ENCODE measurements at places on chromosomes 11 and 22.

- DNase-seq = no peak
These were observed 351.8 kb downstream of the SHANK2 start for GRCh38 chr11:70900540-70900939.

GRCh38 chr11:35152575-35152974 lies 13.6 kb downstream of the CD44 start:
- no peak for DNase-seq

DNA sequence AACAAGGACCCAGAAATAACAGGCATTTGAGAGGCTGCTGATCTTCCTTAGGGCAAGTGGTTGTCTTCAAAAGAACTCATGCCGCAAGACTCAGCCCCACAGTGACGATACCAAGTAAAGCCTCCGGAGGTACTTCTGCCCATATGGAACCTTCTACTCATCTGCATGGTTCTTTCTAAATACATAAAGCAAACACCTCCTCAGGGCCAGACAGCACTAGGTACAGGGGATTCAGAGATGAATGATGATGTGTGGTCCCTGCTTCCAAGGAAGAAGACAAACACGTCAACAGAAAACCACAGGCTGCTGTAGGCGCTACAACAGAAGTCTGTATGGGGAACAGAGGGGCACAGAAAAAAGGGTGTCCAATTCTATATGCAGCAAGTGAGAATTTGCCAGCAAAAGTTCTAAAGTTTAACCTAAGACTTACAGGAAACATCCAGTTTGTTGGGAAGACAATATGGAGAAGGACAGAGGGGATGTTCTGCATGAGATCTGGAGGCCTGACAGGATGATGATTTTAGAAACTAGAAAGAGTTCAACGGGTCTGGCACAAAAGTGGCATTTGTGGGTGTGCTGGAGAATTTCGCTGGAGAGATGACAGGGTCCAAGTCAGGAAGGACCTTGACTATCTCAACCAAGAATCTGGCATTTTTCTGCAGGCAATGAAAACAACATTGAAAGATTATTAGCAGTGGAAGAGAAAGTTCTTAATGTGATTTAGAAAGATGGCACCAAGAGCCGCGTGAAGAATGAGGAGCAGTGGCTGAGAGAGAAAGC lies 23.7 kb downstream of the JAML start:
- DNase-seq = no peak

GRCh38 chr11:126163779-126164178 lies 47.7 kb downstream of the RPUSD4 start:
- DNase-seq = no peak

- no peak for DNase-seq
These were observed 45.2 kb downstream of the TBX1 start for GRCh38 chr22:19805821-19806212.

GRCh38 chr11:60634126-60634525 lies 65.3 kb upstream of the MS4A8 start:
- no peak for DNase-seq

DNA sequence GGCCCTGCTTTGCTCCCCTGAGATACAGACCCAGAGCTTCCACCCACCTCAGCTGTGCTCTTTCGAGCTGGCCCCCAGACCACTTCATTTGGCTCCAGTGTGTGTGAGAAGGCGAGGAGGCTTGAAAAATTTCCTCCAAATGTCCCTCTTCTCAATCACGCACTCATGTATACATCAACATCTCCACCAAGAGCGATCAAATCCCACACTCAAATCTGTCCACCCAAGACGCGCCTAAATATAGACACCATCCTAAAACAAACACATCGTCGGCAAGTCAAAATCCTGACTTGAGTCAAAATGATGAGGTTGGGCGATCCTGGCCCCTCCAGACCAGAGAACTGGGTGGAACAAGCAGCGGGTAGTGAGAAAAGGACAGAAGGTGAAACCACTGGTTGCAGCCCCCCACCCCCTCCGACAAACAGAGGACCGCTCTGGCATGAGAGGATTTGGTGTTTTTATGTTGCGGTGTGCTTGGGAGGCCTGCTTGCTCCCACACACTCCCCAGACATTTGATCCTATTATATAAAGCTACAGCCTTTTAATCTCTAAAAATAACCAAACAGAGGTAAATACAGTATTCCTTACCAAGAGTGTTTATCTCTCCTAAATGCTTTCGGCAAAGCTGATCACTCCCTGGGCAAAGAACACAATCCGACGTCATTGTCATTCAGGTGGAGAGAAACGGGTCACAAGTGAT lies 10.2 kb downstream of the MN1 start:
- no peak for DNase-seq

GRCh38 chr22:26550498-26551033 lies 38.3 kb upstream of the TFIP11 start:
- no peak for DNase-seq

- no peak for DNase-seq
These were observed 96.1 kb upstream of the AKIP1 start for GRCh38 chr11:8814923-8815240.

GRCh38 chr22:20549232-20549841 lies 41.9 kb downstream of the MED15 start:
- DNase-seq = peak; percentile 26

GRCh38 chr22:49664891-49665290 lies 162.8 kb downstream of the BRD1 start:
- DNase-seq = no peak

- no peak for DNase-seq
These were observed 197.5 kb downstream of the DBX1 start for GRCh38 chr11:19962801-19963175.

GRCh38 chr11:84564180-84564866 lies 1062.8 kb downstream of the DLG2 start:
- DNase-seq = no peak

- DNase-seq = peak; percentile 51
These were observed at the start of gene RNF214 for GRCh38 chr11:117232092-117232878. Gene RNF214, plus strand, starts transcription at chr11:117232671. Its CDS starts 1,602 bp downstream, at chr11:117234273.

- no peak for DNase-seq
These were observed 150.9 kb downstream of the TBC1D22A start for GRCh38 chr22:46913351-46913750.

- no peak for DNase-seq
These were observed 18.5 kb downstream of the PLA2G6 start for GRCh38 chr22:38162881-38163843.

GRCh38 chr11:35433588-35433987 lies 14.2 kb upstream of the SLC1A2 start:
- DNase-seq = no peak

GRCh38 chr11:63611395-63611747 lies 2.9 kb downstream of the PLAAT3 start:
- DNase-seq = no peak

- no peak for DNase-seq
These were observed 27.5 kb downstream of the AMOTL1 start for GRCh38 chr11:94795476-94796189.

- DNase-seq = no peak
These were observed 24.5 kb upstream of the GUCY1A2 start for GRCh38 chr11:107042748-107043147.
